ENCODE measurements at places on chromosomes 13 and 19.
A peak's percentile ranks its signal among the peaks of the same experiment; 100 is the strongest.

- peak; percentile 95 for DNase-seq
These were observed 582 bp upstream of the PTPRH start for GRCh38 chr19:55209693-55210472.

DNA sequence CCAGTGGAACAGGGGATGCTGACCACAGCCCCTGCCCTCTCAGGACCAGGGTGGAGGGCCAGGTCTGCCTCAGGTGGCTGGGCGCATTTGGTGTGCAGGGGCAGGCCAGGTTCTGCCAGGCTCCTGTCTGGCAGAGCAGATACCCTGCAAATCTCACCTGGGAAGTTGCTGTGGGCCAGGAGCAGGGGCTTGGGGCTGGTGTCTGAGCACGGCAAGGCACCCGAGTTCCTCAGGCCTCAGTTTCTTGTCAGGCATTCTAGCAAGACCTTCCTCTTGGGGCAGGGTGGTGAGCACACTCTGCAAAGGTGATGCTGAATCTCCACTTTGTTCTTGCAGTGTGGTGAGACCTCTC is 1.1 kb downstream of the CRTC1 start:
- DNase-seq = no peak

GRCh38 chr19:23305555-23305954 is 55.4 kb upstream of the ZNF724 start:
- DNase-seq = no peak

DNA sequence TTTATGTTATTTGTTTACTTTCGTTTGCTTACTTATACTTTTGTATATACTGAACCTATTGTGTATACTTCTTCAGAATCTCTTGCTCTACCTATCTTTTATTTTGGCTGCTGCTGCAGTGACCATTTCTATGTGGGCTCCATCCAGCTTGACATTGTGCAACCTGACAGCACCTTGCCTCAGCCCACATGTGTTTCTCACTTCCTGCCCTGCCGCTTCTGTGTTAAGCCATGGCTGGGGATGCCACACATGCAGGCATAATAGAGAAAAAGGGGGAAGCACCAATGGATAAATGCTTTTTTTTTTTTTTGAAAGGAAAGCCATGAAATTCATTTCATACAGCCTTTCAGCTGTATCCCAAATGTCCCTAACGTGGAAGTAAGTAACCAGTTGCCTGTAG is 147.6 kb downstream of the RBM26 start:
- DNase-seq = no peak

GRCh38 chr13:109760402-109760801 is 26.0 kb downstream of the IRS2 start:
- DNase-seq = no peak

GRCh38 chr13:30307194-30307970 is at the start of gene KATNAL1:
TSS of gene KATNAL1 (minus strand) at chr13:30307551. CDS start at chr13:30283777, 23,774 bp downstream.
- peak; percentile 9 for DNase-seq

DNA sequence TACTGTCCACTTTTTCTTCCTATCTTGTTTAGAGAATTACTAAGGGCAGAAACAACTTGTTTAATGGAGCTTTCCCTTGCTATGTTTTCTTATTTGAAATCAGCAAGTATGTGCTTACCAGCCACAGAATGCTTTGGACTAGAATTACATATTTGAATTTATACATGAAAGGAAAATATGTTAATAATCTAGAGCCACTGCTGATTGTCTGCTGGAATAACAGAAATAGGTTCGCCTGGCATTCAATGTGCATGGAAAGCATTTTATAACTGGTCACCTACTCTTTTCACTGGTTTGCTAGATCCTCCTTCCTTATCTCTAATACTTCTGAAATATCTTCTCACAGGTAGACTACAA is 8.0 kb downstream of the EFNB2 start:
- DNase-seq = no peak

- peak; percentile 27 for DNase-seq
These were observed 58.8 kb upstream of the ZNF681 start for GRCh38 chr19:23817519-23817918.

- DNase-seq = peak; percentile 61
These were observed 17.3 kb upstream of the ERCC1 start for GRCh38 chr19:45440873-45441654.

GRCh38 chr19:2992958-2993357 is 15.6 kb downstream of the TLE6 start:
- DNase-seq = no peak

GRCh38 chr19:8695501-8695900 is 3.1 kb downstream of the ACTL9 start:
- DNase-seq = no peak

- no peak for DNase-seq
These were observed 232.9 kb downstream of the FOXO1 start for GRCh38 chr13:40433577-40433976.

DNA sequence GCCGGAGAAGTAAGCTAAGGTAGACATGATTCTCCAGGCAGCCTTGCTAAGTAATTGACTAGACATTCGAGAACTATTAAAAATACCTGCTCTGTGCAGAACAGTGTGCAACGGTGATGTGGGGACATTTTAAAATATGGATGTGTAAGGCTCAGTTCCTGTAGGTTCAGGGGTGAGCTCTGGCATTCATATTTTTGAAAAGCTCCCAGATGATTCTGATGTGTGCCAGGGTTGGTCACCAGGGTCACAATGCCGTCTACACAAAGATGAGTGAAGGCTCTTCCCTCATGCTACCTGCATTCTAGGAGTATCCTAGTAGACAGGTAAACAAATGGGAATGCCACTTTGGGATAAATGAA is 702 bp upstream of the EPSTI1 start:
- no peak for DNase-seq

DNA sequence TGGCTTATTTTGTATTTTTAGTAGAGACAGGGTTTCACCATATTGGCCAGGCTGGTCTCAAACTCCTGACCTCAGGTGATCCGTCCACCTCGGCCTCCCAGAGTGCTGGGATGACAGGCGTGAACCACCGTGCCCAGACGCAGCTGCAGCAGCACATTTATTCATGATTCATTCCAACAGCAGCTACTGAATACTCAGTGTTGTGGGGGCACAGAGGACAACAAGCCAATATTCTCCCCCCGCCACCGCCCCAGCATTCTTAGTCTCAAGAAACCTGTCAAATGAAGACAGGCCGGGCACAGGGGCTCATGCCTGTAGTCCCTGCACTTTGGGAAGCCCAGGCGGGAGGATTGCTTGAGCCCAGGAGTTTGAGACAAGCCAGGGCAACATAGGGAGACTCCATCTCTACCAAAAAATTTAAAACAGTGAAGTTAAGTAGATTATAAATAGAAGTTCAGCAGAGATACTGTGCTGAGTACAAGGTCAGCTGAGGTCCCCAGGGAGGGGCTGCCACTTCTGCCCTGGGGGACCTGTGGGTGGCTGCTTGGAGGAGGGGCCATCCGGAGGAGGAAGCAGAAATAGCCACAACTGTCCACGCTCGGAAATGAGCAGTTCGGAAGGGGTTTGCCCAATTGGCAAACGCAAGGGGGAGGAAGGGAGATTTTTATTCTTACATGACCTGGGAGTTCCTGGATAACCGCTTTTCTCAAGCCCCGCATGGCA is 4.3 kb downstream of the DOT1L start:
- no peak for DNase-seq

DNA sequence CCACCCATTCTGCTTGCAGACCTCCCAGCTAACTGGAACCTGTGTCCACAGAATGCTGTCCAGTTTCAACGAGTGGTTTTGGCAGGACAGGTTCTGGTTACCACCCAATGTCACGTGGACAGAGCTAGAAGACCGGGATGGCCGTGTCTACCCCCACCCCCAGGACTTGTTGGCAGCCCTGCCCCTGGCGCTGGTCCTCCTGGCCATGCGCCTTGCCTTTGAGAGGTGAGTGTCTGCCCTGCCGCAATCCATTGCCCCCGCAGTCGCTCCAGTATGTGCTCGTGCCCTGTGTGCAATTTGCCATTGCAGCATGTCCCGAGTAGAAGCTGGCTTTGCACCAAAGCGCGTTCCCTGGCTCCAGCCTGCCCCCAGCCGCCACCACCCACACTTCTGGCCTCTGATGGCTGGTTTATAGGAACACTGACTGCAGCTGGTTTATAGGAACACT is 41.9 kb downstream of the CERS4 start:
- DNase-seq = no peak

- no peak for DNase-seq
These were observed 3.0 kb downstream of the WASF3 start for GRCh38 chr13:26560456-26560855.

GRCh38 chr19:39342647-39343305 is 555 bp downstream of the SAMD4B start:
- no peak for DNase-seq

- no peak for DNase-seq
These were observed 20.8 kb downstream of the NLRP4 start for GRCh38 chr19:55857149-55857548.

DNA sequence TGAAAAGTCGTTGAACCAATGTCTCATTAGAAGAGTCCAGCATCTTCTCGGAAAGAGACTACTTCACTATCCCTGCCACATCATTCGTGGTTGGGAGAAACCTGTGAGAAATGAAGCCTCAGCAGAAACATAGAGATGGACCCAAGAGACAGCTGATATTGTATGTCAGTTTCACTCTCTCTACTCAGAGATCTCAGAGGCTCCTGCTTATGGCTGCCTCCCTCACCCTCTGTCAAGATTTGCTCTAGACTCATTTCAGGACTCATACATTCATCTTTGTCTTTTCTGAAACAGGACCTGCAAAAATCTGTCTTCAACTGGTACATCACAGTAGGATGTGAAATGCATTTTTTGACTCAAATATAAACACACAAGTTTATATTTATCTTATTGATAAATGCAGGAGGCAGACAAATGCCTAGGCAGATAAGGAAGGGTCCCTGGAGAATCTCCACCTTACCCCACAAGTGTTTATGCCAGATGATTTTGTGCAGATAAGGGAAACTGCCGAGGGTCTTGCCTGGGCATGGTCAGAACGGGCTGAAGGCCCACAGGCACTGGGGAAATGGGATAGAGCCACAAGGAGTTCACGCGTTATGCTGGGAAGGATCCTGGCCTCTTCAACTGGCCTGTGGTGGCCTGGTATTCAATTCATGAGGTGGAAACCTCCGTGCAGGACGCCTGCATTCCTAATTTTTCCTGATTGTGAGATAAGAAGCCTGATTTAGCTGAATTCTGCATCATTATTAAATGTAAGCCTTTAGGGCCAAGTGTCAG is 1834.0 kb upstream of the PCDH20 start:
- DNase-seq = no peak

GRCh38 chr13:35824395-35824794 is 306.8 kb downstream of the DCLK1 start:
- DNase-seq = no peak

- DNase-seq = no peak
These were observed 172.9 kb downstream of the KCTD12 start for GRCh38 chr13:76713280-76713679.

DNA sequence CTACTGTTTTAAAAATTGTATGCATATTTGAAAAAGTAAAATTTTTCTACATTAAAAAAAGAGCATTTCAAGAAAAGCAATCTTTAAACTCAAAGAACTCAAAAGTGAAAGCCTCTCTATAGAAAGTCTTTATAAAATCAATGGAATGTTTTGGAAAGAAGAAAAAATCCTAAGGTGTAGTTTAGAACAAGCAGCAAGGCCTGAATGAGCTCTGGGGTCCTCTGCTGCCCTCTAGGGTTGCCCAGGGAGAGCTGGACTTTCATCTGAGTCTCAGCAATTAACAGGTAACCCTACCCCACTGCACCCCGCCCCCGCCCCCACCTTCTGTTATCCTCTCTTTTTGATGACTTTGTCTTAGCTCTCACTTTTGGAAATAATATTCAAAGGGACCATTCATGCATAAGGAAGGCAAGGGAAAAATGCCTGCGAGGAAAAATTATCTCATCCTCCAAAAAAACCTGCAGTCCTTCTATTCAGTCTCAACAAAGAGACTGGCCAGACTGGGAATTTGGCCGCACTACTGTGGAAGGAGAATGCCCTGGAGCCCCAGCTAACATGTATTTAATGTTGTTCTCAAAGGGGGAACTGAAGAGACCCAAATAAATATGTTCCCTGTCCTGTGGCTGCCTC is 24.1 kb downstream of the SLC25A30 start:
- peak; percentile 81 for DNase-seq

- no peak for DNase-seq
These were observed 26.3 kb downstream of the EPS15L1 start for GRCh38 chr19:16445238-16446107.

- no peak for DNase-seq
These were observed 327.6 kb upstream of the PCDH9 start for GRCh38 chr13:67557642-67558241.

GRCh38 chr13:94080527-94080926 is 399.0 kb downstream of the DCT start:
- DNase-seq = no peak

GRCh38 chr19:10724573-10725071 is 6.7 kb downstream of the DNM2 start:
- peak; percentile 48 for DNase-seq

GRCh38 chr19:28314756-28315155 is 898.2 kb downstream of the UQCRFS1 start:
- DNase-seq = no peak

DNA sequence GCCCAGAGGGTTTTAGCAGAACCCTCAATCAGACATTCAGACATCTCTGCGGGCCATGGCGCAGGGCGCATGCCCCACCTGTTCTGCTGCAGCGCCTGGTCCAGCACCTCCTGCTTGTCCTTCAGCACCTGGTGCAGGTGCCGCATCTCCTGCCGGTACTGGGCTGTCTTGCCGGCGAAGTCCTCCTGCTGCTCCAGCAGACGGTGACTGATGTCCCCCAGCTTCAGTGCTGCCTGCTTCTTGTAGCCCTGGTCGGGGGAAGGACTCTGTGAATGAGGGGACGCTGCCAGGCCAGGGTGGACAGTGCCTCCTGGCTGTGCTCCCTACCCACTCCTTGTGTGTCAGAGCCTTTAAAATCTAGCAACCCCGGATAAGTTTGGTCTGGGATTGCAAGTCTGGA is 12.2 kb upstream of the SLC7A9 start:
- DNase-seq = no peak

DNA sequence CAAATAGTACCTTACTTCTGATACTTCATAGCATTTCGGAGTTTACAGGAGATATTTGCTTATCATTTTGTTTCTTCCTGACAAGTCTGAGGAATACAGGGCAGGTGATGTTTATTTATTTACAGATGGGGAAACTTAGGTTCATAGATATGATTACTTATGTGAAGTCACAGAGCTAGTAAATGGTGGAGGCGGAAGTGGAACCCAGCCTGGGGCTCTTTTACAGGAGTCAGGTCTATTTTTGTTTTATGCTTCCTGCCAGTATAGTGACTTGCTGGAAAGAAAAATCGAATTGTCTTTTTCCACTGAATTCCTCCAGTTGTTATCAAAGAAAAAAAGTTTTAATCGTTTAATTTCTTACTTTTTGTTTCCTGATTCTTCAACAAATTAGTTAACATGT is 66.5 kb downstream of the DGKH start:
- no peak for DNase-seq

DNA sequence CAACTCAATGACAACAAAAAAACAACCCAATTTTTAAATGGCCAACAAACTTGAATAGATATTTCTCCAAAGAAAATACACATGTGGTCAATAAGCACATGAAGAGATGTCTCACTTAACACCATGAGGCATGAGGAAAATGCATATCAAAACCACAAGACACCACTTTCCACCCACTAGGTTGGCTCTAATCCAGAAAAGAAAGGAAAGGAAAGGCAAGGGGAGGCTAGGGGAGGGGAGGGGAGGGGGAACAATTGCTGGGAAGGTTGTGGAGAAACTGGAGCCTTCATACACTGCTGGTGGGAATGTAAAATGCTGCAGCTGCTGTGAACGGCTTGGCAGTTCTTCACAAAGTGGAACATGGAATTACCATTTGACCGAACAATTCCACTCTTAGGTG is 854.3 kb downstream of the UQCRFS1 start:
- DNase-seq = no peak
